Cortex of kidney (tissue), 1 donor: ENCODE measurements at places on chromosomes 1 and 21.

- no peak for DNase-seq
Observed at GRCh38 chr1:233689017-233689747, 75.3 kb downstream of the KCNK1 start.

- DNase-seq: no peak
Observed at GRCh38 chr1:117093870-117094621, 27.5 kb downstream of the TRIM45 start.

DNA sequence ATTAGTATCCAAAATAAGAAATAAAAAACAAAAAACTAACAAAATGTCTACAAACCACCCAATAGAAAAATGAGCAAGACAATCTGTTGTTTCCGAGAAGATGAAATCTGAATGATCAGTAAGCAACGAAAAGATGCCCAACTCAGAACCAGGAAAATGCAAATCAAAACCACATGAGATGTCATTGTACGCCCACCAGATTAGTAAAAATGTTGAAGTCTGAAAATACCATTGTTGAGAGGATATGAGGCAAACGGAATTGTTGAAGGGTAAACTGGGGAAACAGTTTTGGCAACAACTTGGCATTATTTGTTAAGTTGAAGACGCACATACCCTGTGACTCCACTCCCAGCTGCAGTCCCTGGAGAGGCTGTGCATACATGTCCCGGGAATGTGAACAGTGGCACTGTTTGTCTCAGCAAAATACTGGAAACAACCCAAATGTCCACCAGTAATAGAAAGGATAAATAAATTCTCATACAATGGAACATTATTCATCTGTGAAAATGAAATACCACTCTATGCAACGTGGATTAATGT is 10.6 kb downstream of the ZBTB17 start:
- no peak for DNase-seq

DNA sequence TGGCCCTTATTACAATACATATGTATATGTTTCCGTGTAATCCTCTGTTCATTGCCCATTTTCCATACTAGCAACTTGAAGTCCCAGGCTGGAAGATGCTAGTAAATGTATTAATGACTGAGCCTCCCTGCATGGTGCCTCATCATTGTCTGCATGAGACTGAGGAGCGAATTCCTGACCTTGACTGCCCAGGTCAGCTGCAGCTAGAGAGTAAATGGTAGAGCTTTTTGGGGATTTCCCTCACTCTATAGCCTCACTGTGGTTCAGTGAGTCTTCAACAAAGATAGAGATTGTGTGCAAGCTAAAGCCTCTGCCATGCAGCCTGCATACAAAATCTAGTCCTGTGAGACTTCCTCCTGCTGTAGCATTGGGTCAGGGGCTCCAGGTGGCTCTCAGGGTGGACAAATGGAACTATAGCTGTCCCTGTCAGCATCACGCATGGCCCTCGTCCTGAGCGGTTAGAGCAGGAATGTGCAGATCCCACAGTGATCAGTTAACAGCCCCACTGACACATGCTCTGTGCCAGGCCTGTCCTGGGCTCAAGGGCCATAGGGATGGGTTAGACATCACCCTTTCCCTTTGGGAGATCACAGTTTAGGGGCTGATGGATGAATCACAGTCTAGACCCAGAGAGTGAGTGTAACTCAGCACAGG is 741.7 kb downstream of the MATN1 start:
- no peak for DNase-seq

DNA sequence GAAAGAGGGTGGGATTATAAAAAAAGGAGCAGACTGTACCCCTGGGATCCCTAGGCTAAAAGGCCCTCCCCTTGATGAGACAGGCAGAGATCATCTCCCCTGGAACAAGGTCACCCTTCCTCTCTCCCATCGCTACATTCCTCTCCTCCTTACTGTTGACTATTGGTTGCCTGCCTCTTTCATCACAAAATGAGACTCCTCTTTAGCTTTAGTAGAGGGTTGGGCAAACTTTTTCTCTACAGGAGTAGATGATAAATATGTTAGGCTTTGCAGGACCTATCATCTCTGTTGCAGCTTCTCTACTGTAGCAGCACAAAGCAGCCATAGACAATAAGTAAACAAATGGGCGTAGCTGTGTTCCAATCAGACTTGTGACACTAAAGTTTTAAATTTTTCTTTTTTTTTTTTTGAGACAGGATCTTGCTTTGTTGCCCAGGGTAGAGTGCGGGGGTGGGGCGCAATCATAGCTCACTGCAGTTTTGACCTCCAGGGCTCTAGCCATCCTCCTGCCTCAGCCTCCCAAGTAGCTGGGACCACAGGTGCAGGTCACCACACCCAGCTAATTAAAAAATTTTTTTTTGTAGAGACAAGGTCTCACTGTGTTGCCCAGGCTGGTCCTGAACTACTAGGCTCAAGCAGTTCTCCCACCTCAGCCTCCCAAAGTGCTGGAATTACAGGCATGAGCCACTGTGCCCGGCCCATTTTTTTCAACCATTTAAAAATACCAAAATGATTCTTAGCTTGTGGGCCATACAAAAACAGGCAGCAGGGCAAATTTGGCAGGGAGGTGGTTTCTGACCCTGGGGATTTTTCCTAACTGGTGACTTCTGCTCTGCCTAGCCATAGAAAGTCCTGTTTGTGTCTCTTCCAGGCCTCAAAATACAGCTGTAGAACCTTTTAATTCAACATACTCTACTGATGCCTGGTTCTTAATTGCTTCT is 15.1 kb downstream of the MCL1 start:
- no peak for DNase-seq

- DNase-seq: no peak
Observed at GRCh38 chr1:160834945-160835565, 27.6 kb downstream of the CD244 start.

- DNase-seq: no peak
Observed at GRCh38 chr1:17984583-17984982, 123.0 kb upstream of the IGSF21 start.

DNA sequence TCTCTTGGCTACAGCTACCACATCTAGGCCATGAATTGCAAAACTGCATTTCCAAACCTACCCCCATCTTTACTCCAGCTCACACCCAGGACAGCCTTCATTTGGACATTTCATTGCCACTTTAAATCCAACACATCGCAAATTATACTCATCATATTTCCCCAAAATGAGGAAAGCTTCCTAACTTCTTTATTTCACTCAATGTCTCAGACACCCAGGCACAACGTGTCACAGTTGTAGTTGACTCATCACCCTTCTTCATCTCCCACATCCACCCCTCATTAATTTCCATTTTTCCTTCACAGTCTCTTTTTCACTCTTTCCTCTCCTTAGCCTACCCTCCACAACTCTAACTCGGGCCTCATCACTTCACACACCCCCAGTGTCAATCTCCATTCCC is 6.7 kb downstream of the OTUD7B start:
- DNase-seq: no peak

DNA sequence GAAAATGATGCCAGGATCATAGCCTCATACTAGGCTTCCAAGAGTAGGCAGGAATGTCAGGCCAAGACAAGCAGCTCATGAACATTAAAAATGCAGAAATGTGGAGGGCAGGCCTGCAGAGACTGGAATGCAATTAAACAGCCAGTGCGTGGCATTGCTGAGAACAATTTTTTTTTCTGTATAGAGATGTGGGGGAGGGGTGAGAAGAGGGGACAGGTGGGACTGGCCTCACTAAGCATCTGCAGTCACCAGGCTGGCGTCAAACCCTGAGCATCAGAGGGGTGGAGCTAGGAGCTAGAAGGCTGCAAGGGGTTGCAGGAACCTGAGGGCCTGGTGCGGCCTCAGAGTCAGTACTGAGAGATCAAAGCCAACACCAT is 114.1 kb downstream of the TNR start:
- DNase-seq: no peak

- DNase-seq: no peak
Observed at GRCh38 chr21:45986316-45987051, 4.9 kb downstream of the COL6A1 start.

- no peak for DNase-seq
Observed at GRCh38 chr1:177928194-177928593, 41.7 kb downstream of the SEC16B start.

GRCh38 chr1:147414505-147415163 is 126.7 kb upstream of the BCL9 start:
- no peak for DNase-seq

GRCh38 chr1:13617108-13617507 is 33.5 kb downstream of the PDPN start:
- DNase-seq: no peak

GRCh38 chr1:233245191-233245765 is 50.2 kb downstream of the PCNX2 start:
- DNase-seq: no peak
